Lung microvascular endothelial cell (primary cell): ENCODE measurements at places on chromosomes 5 and 9. TPM values are rescaled to one million over a fixed set of nuclear protein-coding genes. Genes with fewer than 3 reads are reported as not detected.

- DNase-seq, result no peak
Measured at GRCh38 chr5:132074772-132075718, 1.5 kb downstream of the CSF2 start.

- peak; percentile 66 for DNase-seq
Measured at GRCh38 chr5:137453483-137454080, 45.5 kb downstream of the SPOCK1 start.

- DNase-seq, result no peak
Measured at GRCh38 chr5:95134326-95134725, 150.6 kb downstream of the MCTP1 start.

- DNase-seq, result no peak
Measured at GRCh38 chr9:123235448-123235847, 32.9 kb downstream of the STRBP start.

- DNase-seq, result peak; percentile 43
Measured at GRCh38 chr9:134606951-134607731, 34.5 kb upstream of the COL5A1 start.

DNA sequence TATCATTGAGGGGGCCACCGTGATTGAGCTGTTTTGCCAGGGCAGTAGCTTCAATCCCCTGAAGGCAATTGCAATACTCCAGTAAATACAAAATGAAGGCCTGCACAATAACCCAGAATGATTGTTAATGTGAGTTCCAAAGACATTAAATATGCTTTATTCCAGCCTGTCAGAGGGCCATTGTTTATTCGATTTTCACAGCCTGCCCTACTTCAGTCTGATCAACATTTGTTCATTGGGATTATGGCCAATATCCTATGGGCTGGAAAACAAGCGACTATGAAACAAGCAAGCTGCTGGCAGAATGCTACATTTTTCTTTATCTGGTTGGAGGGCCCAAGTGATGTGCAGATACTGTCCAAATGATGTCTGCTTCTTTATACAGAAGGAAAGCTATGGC is 543.1 kb downstream of the TLE1 start:
- no peak for DNase-seq

DNA sequence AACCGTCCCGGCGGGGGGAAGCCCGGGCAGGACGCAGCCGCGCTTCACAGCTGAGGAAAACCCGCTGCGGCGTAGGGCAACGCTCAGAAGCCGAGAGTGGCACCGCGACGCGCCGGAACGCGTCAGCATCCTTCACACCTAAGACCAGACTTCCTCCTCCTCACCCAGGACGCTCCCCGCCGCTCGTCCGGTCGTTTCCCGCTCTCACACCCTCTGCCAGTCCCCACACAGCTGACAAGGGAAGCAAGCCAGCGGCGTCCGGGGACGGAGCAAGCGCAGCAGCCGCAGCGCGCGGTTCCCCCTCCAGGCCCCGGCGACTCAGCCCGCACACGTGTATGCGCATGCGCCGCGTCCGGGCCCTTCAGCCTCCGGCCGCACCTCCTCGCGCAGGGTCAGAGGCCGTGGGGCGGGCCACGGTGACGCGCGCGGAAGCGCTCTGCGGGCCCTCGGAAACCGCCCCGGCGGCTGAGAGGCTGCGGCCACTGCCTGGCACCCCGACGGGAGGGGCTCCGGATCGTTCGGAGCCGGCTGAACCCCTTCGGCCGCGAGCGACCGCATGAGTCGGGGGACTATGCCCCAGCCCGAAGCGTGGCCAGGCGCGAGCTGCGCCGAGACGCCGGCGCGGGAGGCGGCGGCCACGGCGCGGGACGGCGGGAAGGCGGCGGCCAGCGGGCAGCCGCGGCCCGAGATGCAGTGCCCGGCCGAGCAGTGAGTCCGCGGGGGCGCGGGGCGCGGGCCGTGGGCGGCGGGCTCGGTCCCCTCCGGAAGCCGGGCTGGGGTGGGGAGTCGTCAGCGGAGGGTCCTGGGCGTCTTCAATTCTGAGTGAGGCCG is at the start of gene OTULIN:
TSS of gene OTULIN (plus strand) at position 449 of the 831 bp plus-strand sequence. CDS start at position 557, 108 bp downstream.
- DNase-seq, result peak; percentile 91

C6 gene
- not detected in 2 replicates for total RNA-seq
